Neural crest cell (in vitro differentiated cells): ENCODE measurements at places on chromosomes 16 and 17. TPM values are rescaled to one million over a fixed set of nuclear protein-coding genes. Genes with fewer than 3 reads are reported as not detected.

The TEKT1 gene
- total RNA-seq = not detected in 2 replicates

The CRISPLD2 gene
- total RNA-seq = 0.61 and 0.71 TPM in 2 replicates

The MYH3 gene
- total RNA-seq = 3.6 and 3.8 TPM in 2 replicates

The RNF135 gene
- total RNA-seq = 5.9 and 6.4 TPM in 2 replicates

- H3K27me3 ChIP-seq = peaks cover 100% of the 10 kb centered on the region
- peaks cover 14% of the 10 kb centered on the region for H3K4me1 ChIP-seq
- peak overlapping the region; percentile 88 for H3K4me3 ChIP-seq
- no peak for DNase-seq
Observed at GRCh38 chr17:48617471-48618255, 2.6 kb upstream of the HOXB8 start.

DNA sequence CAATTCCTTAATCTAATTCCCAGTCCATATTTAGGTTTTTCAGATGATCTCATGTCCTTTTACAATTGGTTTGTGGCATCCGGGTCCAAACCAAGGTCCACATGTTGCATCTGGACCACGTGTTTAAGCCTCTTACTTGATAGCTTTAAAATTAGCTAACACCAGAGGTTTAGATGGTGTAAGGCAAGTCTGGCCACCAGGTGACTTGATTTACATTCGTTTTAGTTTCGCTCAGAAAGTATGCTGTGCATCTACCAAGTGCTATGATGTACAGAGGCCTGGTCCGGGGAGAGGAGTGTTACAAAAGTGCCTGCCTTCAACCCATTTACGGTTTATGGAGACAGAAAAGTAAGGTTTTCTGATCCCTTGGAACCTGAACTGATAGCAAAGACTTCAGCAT, 878 bp upstream of the DNAJA2 start:
- no peaks in the 10 kb centered on the region for H3K36me3 ChIP-seq
- H3K27me3 ChIP-seq = no peaks in the 10 kb centered on the region
- H3K4me1 ChIP-seq = peaks cover 41% of the 10 kb centered on the region
- DNase-seq = no peak
- no peak overlapping the region for H3K27ac ChIP-seq

- no peak overlapping the region for H3K27ac ChIP-seq
- H3K27me3 ChIP-seq = peaks cover 3% of the 10 kb centered on the region
- no peaks in the 10 kb centered on the region for H3K36me3 ChIP-seq
- H3K4me1 ChIP-seq = no peaks in the 10 kb centered on the region
Observed at GRCh38 chr16:10851512-10851911, 25.5 kb upstream of the CIITA start.

GRCh38 chr17:79715943-79716797, 14.6 kb upstream of the ENPP7 start:
- no peaks in the 10 kb centered on the region for H3K36me3 ChIP-seq
- no peaks in the 10 kb centered on the region for H3K4me1 ChIP-seq
- no peaks in the 10 kb centered on the region for H3K27me3 ChIP-seq
- H3K4me3 ChIP-seq = no peak overlapping the region

GRCh38 chr17:47205419-47205963, 3.7 kb upstream of the MYL4 start:
- H3K4me3 ChIP-seq = no peak overlapping the region
- no peak overlapping the region for H3K27ac ChIP-seq
- H3K27me3 ChIP-seq = peaks cover 4% of the 10 kb centered on the region
- H3K36me3 ChIP-seq = no peaks in the 10 kb centered on the region
- H3K4me1 ChIP-seq = peaks cover 6% of the 10 kb centered on the region

DNA sequence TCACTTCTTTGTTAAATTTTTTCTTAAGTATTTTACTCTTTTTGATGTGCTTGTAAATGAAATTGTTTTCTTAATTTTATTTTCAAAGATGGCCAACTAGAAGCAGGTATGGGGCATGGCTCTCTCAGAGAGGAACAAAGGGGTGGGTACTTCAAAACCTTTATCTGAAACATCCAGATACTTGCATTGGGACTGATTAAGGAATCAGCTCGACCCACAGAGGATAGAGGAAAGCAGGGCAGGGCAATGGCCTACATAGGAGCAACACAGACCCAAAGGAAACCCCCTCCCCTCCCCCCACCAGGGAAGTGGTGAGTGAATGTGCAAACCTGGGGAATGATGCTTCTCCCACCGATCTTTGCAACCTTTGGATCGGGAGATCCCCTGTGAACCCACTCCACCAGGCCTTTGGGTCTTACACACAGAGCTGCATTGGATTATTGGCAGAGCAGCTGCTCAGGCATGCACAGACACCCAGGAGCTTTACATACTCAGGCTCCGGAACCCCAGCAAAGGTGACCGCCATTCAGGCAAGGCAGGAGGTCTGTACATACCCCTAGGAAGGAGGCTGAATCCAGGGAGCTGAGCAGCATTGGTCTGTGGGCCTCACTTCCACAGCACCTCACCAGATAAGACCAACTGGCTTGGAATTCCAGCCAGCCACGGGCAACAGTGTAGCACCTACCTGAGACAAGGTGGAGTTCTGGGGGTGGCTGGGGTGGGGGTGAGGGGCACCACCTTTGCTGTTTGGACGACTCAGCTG, 3.0 kb upstream of the CCR7 start:
- H3K27me3 ChIP-seq = peaks cover 40% of the 10 kb centered on the region
- no peak for DNase-seq
- no peak overlapping the region for H3K27ac ChIP-seq

DNA sequence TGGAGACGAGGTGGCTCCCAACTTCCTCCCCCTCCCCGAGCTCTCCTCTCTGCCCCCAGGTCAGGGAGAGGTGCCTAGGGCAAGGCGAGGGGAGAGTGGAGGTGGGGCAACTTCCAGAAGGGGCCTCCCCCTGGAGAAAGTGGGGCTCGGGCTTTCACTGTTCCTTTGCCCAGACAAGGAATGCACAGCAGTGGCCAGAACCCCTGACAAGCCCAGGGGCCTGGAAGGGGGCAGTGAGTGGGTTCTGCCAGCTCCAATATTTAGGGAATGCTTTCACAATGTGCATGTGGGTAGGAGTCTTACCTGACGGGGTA, 11.7 kb upstream of the SP2 start:
- H3K4me3 ChIP-seq = no peak overlapping the region
- H3K4me1 ChIP-seq = no peaks in the 10 kb centered on the region
- H3K36me3 ChIP-seq = no peaks in the 10 kb centered on the region
- no peak for DNase-seq
- H3K27ac ChIP-seq = no peak overlapping the region

DNA sequence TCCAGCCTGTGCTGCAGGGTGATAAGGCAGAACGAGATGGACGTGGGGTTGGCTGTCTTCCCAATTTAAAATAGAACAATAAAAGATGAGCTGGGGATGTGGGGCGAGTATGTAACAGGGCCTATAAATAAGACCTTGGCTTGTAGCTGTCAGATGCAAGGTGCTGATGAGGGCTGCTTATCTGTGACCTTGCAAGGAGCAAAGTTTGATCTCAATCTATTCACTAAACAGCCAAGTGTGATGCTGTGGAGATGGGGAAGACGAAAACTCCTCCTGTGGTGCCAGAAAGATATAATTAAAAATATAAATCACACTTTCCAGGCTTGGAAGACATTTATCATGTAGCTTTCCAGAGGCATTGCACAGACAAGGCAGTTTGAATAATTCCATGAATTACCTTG, 26.7 kb upstream of the TEX2 start:
- no peaks in the 10 kb centered on the region for H3K27me3 ChIP-seq
- H3K27ac ChIP-seq = no peak overlapping the region
- no peaks in the 10 kb centered on the region for H3K4me1 ChIP-seq

GRCh38 chr17:76579281-76579680, 6.4 kb downstream of the ST6GALNAC2 start:
- H3K36me3 ChIP-seq = no peaks in the 10 kb centered on the region
- no peak for DNase-seq

GRCh38 chr17:65155622-65156021, 18.5 kb downstream of the RGS9 start:
- H3K4me1 ChIP-seq = peaks cover 15% of the 10 kb centered on the region
- DNase-seq = no peak
- no peak overlapping the region for H3K27ac ChIP-seq
- no peaks in the 10 kb centered on the region for H3K36me3 ChIP-seq
- H3K27me3 ChIP-seq = peaks cover 5% of the 10 kb centered on the region
- no peak overlapping the region for H3K4me3 ChIP-seq
